ENCODE measurements at places on chromosomes 16 and 17.
A peak's percentile ranks its signal among the peaks of the same experiment; 100 is the strongest.

- no peak for DNase-seq
Measured at GRCh38 chr16:30744183-30744582, 4.0 kb upstream of the PHKG2 start.

DNA sequence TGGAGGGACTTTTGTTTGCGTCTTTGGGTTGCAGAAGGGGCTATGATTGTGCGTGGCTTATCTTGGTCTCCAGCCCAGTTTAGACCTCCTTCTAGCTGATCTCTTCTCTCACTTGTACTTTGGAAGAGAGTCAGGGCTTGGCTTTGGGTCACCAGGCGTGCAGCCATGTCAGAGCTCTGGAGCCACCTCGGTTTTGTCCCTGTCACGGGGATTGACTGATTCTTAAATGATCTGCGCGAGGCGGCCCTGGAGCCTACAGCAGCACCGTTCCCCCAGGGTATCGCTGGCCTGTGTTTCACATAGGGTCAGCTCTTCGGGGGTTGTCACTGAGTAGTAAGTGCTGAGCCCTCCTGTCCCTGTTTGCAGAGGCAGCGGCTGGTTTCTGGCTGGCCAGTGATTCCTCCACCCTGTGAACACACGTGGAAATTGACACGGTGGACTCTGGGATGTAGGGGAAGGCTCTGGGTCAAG lies 209.8 kb upstream of the CHMP6 start:
- DNase-seq: no peak

- no peak for DNase-seq
Measured at GRCh38 chr17:2190014-2190413, 113.6 kb downstream of the SMG6 start.

- peak; percentile 79 for DNase-seq
Measured at GRCh38 chr16:57146735-57147134, 39.1 kb downstream of the PSME3IP1 start.

DNA sequence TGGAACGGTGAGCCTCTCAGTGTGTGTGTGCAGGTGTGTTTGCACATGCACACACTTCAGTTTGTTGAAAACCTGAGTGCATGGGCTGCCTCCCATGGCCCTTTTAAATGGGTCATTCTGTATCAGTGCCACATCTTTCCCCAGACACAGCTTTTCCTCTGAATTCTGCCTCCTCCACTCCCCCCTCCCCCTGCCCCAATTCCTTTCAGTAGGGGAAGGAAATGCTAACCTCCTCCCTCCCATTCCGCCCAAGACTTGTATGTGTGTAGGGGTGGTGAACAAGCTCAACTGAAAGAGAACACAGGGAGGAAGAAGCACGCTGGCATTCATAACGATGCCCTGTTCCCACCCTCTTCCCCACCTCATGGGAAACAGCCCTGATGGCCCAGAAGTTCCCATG lies 34.3 kb downstream of the C17orf75 start:
- no peak for DNase-seq

DNA sequence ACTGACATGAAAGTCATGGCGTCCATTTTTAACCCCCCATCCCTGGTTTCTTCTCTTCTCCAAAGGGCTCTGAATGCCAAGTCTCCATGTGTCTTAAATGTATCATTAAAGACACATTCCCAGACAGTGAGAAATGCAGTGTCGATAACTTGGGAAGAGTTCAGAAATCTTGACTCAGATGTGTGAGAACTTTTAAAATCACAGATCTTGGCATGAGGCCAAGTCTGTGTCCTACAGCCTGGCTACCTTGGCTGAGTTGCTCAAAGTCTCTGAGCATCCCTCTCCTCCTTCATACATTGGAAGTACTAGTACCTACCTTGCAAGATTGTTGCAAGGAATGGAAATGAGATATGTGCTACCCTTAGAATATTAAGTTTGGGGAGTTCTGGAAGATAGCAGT lies 1046.5 kb upstream of the RBFOX1 start:
- no peak for DNase-seq

DNA sequence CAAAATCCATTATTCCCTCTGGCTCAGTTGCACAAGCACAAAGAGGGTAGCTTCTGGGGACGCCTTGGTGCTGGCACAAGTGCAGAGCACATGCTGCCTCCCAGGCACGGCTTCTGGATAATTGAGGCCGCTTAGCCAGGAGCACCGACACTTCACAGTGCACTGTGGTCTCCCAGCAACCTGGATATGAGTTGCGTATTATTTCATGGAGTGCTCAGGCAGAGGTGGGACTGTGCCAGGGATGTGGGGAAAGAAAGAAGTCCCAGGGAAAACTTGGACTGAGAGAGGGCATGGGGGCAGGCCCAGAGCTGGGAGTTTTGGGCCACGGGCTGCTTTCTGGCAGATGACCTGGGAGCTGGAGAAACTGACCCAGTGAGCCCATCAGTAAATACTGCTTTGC lies 37.5 kb downstream of the MPRIP start:
- DNase-seq: peak; percentile 6

DNA sequence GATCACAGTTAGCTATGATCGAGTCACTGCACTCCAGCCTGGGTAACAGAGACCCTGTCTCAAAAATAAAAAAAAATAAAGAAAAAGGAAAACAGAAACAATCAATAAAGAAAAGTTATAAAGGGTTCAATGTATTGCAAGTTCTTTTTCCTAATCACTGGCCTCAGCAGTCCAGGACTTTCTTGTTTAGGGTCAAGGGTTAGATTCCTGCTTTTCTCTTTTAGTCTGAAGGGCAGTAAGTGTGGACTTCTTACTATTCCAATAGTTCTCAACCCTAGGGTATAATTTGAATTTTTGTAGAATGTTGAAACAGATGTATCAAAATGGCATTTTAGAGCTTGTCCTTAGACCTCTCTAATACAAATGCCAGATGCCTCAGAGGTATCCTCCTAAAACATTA lies 27.3 kb downstream of the SMYD4 start:
- no peak for DNase-seq

DNA sequence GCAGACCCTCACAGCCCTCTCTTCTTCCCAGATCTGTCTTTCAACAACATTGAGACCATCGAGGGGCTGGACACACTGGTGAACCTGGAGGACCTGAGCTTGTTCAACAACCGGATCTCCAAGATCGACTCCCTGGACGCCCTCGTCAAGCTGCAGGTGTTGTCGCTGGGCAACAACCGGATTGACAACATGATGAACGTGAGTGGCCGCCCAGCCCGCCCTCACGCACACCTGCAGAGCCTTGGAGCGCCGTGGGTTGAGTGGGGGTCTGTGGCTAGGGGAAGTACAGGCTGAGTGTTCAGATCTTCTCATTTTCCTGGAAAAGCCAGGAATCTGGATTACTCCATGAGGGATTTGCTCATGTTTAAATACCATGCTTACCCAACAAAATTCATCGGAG lies 15.2 kb downstream of the DRC3 start:
- no peak for DNase-seq

DNA sequence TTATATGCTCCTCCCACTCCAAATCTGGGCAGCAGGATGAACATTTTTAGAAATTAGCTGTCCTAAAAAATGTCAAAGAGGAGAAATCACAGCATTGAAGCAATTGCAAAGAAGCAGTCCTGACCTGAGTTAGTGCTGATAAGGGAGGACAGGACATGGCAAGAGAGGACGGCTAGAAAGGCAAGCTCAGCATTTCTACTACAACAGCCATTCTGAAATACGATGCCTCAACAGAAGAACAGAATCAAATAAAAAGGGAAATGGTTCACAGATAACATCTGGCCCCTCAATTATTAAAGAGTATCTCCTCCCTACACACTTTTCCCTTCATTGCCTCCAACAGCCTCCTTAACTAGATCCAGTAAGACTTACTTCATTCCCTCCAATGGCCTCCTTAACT lies 18.3 kb downstream of the VPS53 start:
- DNase-seq: peak; percentile 27

- DNase-seq: peak; percentile 87
Measured at GRCh38 chr16:67719778-67720144, 645 bp upstream of the GFOD2 start.

- no peak for DNase-seq
Measured at GRCh38 chr16:69338557-69339288, 641 bp downstream of the COG8 start.

DNA sequence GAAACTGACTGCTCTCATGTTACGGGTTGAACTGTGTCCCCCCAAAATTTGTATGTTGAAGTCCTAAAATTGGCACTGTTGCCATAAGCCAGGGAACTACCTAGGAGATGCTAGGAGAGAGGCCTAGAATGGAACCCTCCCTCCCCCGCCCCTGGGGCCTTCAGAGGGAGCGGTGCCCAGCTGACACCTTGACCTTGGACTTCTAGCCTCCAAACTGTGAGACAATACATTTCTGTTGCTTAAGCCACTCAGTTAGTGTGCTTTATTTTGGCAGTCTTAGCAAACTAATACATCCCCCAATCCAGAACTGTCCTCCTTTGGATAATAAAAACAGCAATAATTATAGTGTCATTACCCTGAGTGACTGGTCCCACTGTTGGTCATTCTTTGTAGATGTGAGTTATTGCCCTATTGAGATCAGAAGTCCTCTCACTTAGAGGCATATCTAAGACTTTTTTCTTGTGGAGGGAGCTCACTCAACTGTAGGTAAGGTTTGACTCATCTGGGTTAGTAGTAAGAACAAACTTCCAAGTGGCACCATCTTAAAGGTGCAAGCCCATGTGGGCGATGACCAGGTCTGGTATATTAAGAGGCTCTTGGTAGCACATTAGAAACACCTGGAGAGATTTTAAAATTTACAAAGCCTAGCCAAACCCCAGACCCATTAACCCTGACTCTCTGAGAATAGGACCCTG lies 93.0 kb upstream of the HLF start:
- DNase-seq: no peak

- DNase-seq: no peak
Measured at GRCh38 chr17:69269131-69269998, 40.7 kb upstream of the ABCA10 start.

DNA sequence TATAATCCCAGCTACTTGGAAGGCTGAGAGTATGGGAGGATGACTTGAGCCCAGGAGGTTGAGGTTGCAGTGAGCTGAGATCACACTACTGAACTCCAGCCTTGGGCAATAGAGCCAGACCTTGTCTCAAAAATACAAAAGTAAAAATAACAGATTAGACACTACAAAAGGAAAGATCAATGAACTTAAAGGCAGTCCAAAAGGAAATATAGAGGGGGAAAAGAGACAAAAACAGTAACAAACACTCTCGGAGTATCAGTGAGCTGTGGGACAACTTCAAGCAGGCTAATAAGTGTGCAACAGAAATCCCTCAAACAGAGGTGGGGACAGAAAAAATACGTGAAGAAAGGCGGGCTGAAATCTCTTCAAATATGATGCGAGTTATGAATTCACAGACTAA lies 58.8 kb downstream of the CPPED1 start:
- no peak for DNase-seq

GRCh38 chr16:23254338-23254737 lies 47.8 kb upstream of the SCNN1B start:
- peak; percentile 72 for DNase-seq

DNA sequence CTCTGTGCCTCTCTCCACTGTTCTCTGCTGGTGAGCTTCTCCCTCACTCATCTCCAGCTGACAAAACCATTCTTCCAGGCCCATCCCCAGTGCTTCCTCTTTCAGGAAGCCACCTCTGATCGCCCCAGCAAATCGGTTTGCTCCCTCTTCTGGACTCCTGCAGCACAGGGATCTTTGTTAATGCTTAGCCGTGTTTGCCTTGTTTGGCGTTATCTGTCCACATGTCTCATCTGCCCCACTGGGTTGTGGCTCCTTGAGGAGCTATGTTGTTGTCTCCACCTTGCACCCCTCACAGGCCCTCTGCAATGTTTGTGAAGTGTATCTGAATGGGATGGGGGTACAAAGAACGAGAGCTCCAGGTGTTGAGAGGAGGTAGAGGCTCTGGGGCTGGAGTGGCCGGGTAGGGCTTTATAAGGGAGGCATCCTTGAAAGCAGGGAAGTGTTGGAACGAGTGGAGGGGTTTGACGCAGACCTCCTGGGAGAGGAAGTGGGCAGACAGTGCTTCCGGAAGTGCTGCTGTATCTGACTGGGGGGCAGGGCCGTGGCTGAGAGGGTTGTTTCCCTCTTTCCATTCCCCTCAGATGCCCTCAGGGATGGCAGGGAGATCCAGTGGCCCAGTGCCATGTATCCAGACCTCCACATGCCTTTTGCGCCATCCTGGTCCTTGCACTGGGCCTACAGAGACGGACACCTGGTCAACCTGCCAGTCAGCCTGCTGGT lies 27.8 kb downstream of the CASKIN2 start:
- DNase-seq: peak; percentile 92

DNA sequence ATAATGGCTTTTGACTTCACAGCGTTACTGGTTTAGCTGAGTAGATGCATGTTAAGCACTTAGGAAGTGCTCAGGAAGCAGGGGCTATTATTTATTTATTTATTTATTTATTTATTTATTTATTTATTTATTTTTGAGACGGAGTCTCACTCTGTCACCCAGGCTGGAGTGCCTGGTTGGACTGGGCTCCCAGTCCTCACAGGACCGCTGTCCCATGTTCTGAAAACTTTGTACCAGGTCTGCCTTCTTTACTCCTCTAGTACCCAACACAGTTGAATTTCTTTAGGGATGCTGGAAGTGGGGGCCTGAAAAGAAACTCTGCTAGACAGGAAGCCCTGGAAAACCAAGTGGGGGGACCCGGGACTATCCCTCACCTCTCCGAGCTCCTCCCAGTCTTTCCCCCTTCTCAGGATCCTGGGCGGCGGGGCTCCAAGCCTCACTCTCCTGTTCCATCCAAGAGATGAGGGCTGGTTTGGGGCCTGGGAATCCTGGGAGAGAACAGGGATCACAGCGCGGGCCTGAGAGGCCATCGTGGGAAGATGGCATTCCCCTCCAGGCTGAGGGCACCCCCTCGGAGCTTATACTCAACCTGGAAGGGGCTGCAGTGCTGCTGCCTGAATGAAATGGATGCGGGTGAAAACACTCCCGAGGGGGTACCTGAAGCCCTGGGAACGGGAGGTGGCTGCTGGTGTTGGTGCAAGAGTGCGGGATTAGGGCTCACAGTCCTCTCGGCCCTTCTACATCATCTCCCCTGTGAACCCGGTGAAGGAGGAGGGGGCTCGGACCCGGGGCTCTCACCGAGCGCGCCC lies 674 bp downstream of the ZNF688 start:
- DNase-seq: peak; percentile 89

DNA sequence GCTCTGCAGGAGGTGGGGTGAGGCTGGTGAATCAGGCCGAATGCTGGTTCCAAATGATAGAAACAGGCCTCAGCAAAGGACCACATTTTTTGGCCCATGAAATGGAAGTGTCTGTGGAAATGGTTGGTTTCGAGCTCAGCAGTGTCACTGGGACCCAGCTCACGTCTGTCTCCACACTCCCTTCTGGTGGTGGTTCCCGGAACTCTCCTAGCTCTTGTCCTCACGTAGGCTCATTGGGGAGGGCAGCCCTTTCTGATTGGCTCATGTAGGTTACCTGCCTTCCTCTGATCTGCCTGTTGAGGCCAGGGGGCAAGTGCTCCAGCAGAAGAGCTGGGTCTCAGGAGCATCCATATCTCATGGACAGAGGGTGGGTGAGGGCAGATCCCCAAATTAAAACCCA lies 4.0 kb downstream of the ALG1 start:
- no peak for DNase-seq
